Activated CD4-positive, alpha-beta T cell treated with anti-CD3 and anti-CD28 coated beads, Interleukin-2, amount 50 U/mL, for 4 hours (primary cell): ENCODE measurements at places on chromosomes 13 and 19.

DNA sequence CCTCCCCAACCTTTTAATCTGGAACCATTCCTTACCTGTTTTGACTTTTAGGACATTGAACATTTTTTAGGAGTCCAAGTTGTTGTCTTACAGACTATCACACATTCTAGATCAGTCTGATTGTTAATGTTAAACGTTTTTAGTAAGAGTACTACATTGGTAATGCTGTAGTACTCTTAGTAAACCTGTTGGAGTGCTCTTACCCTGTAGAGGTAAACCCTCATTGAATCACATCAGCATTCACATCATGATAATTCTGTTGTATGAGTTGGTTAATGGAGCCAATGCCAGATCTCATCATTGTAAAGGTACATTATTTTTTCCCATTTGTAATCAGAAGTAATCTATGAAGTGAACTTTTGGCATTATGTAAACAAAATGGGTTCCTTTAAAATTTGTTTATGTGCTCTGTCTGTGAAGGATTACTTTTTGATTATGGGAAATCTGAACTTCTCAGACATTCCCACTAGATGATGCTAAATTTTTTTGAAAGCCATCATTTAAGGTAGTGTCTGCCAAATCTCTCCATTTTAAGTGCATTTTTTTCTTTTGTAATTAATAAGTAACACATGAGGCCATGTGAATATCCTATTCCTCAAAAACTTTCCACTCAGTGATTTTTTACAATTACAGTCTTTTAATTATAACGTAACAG, 55.2 kb downstream of the VWA8 start:
- DNase-seq: no peak

GRCh38 chr19:11378319-11379189, 4.1 kb downstream of the SWSAP1 start:
- DNase-seq: no peak

- DNase-seq: no peak
These were observed 34.1 kb downstream of the INSR start for GRCh38 chr19:7260161-7260560.

GRCh38 chr19:944663-945241, 18.9 kb downstream of the ARID3A start:
- no peak for DNase-seq

DNA sequence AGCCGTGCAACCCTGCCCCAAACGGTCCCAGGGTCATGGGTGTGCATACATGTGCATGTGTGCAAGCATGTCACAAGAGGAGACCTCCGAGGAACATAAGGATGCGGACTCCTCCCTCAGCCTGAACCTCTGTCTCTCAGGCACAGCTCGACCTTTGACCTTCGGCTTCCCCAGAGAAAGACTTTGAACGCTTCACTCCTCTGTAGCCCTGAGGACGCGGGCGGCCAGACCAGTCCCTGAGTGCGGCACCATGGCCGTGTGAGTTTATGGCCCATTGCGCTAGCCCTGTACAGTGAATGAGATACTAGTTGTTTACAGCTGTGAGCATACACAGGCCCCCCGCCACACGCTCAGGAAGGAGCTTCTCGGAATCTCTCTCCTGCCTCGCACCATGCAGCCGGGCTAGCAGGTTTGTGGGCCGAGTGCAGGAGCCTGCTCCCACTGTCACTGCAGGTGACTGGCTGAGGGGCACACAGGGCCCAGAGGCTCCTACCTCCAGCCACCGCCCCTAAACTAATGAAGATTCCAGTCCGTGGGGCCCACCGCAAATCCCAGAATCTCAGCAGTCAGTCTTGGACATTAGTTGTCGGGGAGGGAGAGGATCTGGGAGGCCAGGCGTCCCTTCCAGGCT, 10.8 kb downstream of the RASA3 start:
- no peak for DNase-seq

GRCh38 chr13:109790086-109790485, 3.7 kb upstream of the IRS2 start:
- DNase-seq: no peak

DNA sequence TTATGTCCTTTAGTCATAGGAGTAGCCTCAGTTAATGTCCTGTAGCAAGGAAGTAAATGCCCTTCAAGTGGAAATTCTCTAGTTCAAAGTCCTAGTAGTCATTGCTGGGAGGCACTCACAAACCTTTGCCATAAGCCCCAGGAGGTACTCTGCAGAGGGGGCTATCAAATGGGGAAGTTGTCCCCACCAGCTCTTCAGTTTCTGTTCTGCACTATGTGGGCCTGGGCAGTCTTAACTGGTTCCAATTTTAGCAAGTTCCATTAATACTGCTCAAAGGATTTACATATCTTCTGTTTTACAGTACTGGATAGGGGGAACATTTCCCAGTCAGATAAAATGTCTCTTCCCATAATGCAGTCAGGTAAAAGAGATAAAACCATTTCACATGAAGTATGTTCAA, 101.3 kb downstream of the B3GLCT start:
- no peak for DNase-seq

- DNase-seq: no peak
These were observed 1599.2 kb downstream of the OLFM4 start for GRCh38 chr13:54627646-54628372.

DNA sequence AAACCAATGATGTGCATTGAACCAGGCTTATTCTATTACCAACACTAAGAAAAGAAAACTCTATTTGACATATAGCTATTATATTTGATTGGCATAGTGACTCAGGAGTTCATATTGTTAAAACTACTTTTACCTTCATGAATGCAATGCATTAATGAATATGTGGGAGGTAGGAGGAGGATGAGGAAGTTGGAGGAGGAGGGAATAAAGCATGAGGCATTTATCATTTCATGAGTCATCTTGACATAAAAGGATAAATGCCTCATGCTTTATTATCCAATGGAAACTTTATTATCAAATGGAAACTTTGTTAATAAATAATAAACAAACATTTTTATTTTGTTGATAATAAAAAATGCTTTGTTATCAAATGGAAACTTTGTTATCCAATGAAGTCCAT, 116.5 kb downstream of the SPRY2 start:
- DNase-seq: no peak

- no peak for DNase-seq
These were observed 142.7 kb downstream of the SUCLA2 start for GRCh38 chr13:47858042-47859025.

DNA sequence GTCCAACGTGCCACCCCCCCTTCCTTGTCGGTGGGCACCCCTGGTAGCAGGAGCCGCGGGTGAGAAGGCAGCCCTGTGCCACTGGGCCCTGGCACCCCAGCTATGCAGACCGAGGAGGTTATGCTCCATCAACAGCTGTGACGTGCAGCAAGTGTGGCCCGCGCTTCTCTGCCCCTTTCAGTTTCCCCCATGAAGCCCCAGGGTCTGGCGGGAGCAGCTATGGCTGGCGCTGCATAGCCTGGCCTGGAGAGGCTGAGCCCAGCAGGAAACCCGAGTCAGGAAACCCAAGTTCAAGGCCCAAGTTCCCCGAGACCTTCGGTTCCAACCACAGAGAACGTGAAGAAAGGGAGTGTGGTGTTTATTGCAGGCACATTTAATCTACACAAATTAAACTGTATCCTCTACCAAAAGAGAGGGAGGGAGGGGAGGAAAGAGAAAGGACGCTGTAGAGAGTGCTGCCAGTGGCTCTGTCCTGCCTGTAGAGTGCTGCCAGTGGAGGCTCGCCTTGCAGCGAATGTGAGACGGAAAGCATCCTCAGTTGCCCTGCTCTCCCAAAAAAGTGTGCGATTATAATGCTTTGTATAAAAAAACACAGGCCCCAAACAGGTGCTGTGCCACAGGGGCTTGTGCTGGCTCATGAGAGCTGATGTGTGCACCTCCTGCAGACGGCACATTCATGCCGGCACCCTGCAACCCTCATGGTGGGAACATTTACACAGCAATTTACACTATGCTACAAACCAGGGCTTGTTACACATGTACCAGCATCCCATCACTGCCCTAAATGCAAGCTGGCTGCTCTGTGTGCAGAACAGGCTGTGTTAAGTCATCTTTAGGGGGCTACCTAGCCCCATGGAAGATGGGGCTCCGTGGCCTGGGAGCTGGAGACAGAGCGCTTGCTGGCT, 16.3 kb downstream of the POP4 start:
- DNase-seq: no peak

- no peak for DNase-seq
These were observed 1.1 kb upstream of the GTF3A start for GRCh38 chr13:27423333-27423732.

DNA sequence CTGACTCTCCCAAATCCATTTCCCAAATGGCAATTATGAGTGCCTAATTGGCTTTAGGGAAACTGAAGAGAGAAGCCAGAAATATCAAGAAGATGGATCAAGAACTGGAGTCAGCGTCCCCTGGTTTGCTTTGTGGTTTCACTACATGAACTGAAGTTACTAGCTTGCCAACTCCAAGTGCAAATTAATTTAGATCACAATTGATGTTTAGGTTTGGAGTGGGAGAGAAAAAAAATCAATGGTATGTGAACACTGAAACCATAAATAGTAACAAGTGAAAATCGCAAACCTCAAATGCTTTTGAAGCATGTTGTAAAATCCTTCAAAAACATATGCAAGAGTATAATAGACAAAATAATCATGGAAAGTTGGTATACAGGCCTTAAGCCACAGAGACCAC, 1528.6 kb upstream of the SLC10A2 start:
- DNase-seq: no peak

DNA sequence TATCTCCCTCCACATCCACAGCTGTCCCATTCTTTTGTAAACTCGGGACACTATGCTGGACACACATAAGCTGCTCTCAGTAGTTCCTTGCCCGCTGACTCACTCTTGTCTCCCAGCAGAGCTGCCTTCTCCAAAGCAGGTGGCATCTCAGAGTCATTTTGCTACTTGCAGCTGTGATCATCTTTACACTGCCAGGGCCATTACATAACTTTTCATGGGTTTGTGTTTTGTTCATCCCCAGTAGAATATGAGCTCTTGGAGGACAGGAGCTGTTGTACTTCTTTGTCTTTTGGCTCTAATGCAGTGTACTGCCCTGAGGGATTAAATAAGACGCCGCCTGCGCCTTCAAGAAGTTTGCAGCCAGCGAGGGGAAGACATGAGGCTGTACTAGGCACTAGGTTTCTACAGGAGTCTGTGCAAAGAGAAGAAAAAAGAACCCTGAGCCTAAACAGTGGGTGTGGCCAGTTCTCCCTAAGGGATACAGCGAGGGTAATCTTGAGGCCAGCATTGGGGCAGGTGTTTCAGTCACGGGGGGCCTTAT, 40.8 kb upstream of the GPR183 start:
- no peak for DNase-seq

DNA sequence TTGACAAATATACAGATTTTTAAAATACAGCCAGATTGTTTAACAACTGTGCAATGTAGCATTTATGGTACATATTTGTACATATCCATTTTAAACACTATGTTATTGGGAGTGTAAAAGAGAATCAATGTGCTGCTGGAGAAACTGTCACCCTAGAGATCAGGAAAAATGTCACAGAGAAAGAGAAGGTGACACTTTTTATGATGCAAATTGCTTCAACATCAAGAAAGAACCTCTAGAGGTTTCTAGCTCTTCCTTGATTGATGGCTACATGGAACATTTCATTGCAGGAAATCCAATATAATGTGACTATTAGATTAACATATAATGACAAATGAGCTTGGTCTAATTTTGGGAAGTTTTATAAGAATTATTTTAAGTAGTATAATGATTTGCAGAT, 1491.2 kb upstream of the PCDH20 start:
- no peak for DNase-seq

- DNase-seq: no peak
These were observed 333.2 kb downstream of the DNAJC15 start for GRCh38 chr13:43356567-43356966.

- DNase-seq: no peak
These were observed 215.7 kb downstream of the ATP8A2 start for GRCh38 chr13:25587326-25587980.

GRCh38 chr19:18928018-18928805, 8.7 kb downstream of the DDX49 start:
- DNase-seq: no peak

DNA sequence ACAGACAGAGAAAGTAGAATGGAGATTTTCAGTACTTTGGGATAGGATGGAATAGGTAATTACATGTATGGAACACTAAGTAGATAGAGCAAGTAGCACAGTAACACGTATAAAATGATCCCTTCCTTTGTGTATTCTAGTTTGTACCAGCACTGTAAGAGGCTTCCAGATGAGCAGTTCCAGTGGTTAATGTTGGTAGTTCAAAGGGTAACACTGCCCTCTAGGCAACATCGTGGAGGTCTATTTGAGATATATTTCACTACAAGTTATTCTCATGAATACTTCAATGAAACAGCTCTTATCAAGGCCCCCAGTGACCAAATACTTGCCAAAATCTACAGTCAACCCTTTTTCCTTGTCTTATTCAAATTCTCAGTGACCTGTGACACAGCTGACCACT, 13.5 kb upstream of the ZNF563 start:
- no peak for DNase-seq

GRCh38 chr13:66689628-66690027, 540.5 kb downstream of the PCDH9 start:
- no peak for DNase-seq

GRCh38 chr13:97256343-97256783, 34.2 kb downstream of the MBNL2 start:
- no peak for DNase-seq

DNA sequence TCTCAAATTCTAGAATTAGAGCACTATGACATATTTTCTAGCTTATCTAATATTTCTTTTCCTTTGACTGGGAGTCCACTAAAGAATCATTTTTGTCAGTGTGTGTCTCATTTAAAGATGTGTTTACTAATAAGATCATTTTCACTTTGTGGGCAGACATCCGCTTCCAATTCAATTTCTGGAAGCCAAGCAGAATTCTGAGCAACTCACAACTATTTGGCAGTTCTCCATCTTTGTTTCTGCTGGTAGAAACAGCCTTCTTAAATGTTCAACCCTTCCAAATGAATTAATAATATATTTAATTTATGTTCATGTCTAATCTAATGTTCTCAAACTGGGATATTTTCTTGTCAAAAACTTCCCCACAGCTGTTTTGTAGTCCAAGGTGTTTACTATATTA, 411.8 kb downstream of the KCTD12 start:
- no peak for DNase-seq

DNA sequence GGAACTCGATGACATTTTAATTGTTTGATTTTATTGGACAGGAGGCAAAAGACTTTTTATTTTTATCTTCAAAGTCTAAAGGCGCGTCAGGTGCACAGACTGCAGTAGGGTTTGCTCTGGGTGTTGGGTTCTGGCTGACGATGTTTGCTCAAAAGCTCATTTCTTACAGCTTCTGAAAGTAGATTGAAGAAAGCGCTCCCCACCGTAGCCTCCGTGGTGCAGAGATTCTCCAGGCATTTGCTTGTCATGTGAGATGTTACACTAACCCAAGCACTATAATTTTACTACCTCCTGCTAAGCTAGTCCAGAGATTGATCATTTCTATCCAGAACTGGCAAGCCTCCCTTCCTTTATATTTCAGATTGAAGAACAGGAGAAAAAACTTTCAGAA, 14.5 kb upstream of the ATP11A start:
- DNase-seq: no peak

- DNase-seq: no peak
These were observed 1004.8 kb downstream of the SLITRK5 start for GRCh38 chr13:88676016-88676415.

GRCh38 chr19:41265395-41266153, 1.4 kb downstream of the HNRNPUL1 start:
- no peak for DNase-seq
